Glomerular endothelial cell (primary cell): ENCODE measurements at places on chromosomes 7 and 10. TPM values are rescaled to one million over a fixed set of nuclear protein-coding genes. Genes with fewer than 3 reads are reported as not detected.

Gene PRSS37
- not detected in 2 replicates for total RNA-seq

Gene NKX1-2
- total RNA-seq = not detected in 2 replicates

Gene RPEL1
- total RNA-seq = 0.10 TPM in 1 of 2 replicates, not detected in the other

Gene LRRD1
- 0.12 and 0.24 TPM in 2 replicates for total RNA-seq

Gene NEUROG3
- not detected in 2 replicates for total RNA-seq

Gene GIMAP7
- total RNA-seq = 13.5 and 34.5 TPM in 2 replicates

Gene SLC16A12
- total RNA-seq = 0.58 and 1.6 TPM in 2 replicates

Gene STEAP1B
- total RNA-seq = 10.5 and 16.4 TPM in 2 replicates

GRCh38 chr7:102258749-102259107 is 27.9 kb upstream of the SH2B2 start:
- no peak for DNase-seq

- DNase-seq = no peak
Measured at GRCh38 chr7:47648275-47648925, 66.5 kb upstream of the TNS3 start.

DNA sequence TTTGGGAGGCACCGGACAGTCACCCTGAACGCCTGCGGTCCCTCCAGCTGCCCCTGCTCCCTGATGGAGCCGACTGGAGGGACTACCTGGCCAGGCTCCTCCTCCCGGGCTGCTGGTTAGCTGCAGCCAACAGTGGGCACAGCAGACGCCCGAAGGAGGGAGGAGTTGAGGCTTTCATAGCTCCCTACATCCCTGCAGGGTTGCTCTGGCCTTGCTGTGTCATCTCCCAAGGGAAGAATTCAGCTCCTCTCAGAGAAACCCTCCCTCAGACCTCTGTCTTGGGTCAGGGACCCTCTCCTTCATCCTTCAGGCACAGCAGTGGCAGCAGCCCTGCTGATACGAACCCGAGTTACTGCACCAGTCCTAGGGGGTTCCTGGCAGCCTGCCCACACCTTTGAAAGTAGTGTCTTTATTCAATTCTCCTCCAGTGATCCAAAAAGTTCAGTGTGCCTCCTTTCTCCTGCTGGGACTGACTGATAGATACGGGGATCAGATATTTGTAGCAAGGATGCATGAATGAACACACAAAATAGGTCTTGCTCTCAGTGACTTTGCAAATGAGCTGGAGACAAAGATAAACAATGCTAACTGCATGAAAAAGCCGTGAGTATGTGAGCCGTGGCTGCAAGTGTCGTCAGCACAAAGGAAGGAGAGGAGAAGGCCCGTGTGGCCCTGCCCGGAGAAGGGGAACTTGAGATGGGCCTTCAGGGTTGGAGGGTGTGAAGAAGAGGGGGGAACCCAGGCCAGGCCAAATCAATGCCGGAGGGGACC is 136.6 kb downstream of the PRKAG2 start:
- no peak for DNase-seq

DNA sequence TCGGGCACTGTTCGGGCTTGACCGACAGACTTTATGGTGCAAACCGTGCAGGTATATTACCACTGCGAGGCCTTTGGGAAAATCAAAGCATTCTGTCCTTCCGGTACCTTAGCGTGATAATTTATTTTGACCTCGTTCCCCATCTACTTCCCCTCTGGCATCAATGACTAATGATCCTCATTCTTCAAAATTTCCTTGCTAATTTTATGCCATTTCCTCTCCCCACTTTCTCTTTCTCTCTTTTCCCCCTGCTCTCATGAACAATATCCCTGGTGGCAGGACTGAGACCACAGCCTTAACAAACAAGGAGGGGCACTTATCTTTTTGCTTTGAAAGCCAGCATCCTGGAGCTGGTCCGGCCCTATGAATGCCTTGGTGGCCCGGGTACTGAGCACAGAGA is 210.6 kb downstream of the TCF7L2 start:
- no peak for DNase-seq

DNA sequence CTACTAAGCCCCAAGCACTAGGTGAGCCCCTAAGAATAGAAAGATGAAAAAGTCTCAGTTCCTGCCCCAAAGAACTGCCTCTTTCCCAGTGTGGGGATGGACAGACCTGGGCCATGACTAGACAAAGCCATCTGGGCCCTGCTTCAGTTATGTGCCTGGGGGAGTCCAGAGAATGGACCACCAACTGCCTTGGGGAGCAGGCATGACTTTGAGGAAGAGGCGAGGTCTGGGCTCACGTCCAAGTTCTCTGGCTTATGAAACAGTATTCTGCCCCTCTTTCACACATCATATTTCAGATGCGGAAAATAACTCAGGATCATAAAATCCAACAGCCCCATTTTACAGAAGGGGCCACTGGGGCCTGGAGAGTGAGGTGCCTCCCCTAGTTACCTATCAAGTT is 80.3 kb downstream of the PLXNA4 start:
- no peak for DNase-seq

DNA sequence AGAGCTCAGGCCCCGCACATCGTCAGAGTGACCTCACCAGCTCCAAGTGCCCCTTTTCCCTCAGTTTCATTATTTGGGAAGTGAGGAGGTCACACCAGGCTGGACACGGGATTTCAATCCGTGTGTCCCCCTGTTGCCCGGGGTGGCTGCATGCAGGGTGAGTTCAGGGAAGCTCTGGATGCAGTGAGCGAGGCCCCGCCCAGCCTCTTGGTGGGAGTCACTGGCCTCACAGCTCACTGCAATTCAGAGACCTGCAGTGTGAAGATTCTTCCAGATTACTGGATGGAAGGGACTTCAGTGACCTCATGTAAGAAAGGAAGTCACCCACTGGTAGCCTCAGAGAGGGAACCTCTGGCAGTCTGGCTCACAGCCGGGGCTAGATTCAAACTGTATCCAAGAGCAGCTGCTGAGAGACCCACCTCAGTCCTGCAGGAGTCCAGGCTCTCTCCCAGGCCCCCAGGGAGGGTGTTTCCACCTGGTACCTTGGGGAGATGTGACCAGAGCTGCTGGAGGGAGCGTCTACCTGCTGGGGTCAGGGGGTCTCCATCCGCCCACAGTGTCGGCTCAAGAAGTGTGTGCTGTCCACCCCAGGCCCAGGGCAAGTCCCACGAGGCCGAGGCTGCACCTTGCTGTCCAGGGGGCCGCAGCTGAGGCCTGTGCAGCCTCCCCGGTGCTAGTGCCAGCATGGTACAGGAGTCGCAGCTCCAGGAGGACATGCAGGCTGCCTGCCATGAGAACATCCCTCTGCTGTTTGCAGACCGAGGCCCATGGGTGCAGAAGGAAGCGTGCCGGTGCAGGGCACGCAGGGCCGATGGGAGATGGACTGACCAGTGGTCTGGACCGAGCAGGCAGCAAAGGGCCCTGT is 54.4 kb downstream of the MGMT start:
- no peak for DNase-seq

- DNase-seq = no peak
Measured at GRCh38 chr7:23276947-23277346, 22.2 kb upstream of the MALSU1 start.

DNA sequence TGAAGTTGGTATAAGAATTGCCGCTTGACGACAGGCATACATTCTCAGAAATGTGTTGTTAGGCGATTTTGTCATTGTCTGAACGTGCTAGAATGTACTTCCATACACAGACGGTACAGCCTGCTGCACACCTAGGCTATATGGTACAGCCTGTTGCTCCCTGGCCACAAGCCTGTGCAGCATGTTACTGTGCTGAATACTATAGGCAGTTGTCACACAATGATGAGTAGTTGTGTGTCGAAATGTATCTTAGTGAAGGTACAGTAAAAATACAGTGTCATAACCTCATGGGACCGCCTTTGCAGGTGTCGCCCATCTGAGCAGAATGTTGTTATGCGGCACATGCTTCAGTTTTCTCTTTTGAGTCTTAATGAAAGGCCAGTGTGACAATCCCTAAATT is 66.5 kb downstream of the SHH start:
- DNase-seq = no peak

DNA sequence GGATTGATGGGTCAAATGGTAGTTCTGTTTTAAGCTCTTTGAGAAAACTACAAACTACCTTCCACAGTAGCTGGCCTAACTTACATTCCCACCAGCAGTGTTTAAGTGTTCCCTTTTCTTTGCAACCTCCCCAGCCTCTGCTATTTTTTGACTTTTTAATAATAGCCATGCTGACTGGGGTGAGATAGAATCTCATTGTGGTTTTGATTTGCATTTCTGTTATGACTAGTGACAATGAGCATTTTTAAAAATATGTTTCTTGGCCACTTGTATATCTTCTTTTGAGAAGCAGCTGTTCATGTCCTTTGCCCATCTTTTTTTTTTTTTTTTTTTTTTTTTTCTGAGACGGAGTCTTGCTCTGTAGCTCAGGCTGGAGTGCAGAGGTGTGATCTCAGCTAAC is 155.2 kb upstream of the BMPER start:
- no peak for DNase-seq

DNA sequence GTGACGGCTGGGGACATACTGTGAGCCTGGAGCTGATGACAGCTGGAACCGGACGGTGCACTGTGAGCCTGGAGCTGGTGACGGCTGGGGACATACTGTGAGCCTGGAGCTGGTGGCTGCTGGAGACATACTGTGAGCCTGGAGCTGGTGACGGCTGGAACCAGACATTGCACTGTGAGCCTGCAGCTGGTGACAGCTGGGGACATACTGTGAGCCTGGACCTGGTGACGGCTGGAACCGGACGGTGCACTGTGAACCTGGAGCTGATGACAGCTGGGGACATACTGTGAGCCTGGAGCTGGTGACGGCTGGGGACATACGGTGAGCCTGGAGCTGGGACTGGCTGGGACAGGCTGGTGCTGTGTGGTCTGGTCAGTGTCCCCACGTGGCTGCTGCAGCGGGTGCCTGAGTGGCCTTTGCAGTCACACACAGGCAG is 47.9 kb downstream of the PTPRN2 start:
- DNase-seq = no peak

GRCh38 chr7:80781146-80781545 is 137.7 kb downstream of the SEMA3C start:
- DNase-seq = no peak

DNA sequence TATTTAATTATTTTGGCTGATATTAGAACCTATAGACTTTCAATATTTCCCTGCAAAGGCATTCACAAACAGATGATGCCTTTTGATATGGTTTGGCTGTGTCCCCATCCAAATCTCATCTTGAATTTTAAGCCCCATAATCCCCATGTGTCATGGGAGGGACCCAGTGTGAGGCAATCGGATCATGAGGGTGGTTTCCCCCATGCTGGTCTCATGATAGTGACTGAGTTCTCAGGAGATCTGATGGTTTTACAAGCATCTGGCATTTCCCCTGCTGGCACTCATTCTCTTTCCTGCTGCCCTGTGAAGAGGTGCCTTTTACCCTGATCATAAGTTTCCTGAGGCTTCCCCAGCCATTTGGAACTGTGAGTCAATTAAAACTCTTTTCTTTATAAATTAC is 9.3 kb upstream of the PNLIPRP3 start:
- no peak for DNase-seq

DNA sequence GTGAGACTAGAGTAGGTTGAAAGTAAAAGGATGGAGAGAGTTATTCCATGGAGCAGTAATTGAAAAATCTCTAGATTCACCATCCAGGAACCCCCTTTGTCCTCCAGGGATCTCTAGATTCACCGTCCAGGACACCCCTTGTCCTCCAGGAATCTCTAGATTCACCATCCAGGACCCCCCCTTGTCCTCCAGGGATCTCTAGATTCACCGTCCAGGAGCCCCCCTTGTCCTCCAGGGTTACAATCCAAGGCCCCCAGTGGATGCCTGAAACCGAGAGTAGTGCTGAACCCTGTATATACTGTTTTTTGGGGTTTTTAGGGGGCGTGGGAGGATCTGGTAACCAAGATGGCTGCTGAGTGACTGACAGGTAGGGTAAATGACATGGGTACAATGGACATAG is 38.3 kb upstream of the PPP2R2D start:
- no peak for DNase-seq

DNA sequence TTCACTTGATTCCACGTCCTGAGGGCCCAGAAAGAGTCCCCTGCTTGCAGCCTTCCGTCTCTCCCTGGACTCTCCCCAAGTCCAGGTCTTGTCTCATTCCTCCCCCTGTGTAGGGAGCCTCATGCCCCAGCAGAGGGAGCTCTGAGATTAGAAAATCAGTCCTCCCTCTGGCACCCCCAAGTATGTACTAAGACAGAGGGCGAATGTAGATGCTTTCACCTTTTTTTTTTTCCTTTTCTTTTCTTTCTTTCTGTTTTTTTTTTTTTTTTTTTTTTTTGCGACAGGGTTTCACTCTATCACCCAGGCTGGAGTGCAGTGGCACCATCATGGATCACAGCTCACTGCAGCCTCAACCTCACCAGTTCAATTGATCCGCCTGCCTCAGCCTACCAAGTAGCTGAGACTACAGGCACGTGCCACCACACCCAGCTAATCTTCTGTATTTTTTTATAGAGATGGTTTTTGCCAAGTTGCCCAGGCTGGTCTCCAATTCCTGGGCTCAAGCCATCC is 10.3 kb downstream of the SFXN3 start:
- no peak for DNase-seq

DNA sequence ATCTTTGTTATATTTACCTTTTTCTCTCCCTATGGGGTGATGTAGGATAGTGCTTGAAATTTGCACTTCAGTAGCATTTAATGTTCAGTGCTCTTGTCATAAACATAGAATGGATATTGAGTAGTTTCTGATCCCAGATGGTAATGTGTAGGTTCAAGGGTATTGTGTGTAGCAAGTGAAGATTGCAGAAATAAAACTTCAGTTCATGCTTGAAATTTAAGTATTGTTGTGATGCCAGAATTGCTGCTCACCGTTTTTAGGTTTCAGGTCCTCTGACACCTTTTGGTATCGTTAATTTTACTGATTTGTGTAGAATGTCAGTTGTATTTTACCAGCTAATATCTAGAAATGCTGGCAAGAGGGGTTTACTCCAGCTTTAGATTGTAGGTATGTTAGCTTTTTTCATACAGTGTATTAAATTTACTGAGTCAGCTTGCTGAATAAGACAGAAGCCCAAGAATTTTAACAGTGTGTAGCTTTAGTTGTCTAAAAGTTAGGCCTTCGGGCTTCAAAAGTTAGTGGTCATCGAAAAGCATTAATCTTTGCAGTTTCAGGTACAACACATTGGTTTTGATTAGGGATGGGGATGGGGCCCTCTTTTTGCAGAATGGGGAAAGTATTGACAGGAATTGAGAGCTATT is 1.9 kb downstream of the PTEN start:
- no peak for DNase-seq

- DNase-seq = no peak
Measured at GRCh38 chr10:80691441-80691840, 153.7 kb downstream of the SH2D4B start.

GRCh38 chr7:73312831-73313520 is 4.3 kb upstream of the NSUN5 start:
- no peak for DNase-seq

DNA sequence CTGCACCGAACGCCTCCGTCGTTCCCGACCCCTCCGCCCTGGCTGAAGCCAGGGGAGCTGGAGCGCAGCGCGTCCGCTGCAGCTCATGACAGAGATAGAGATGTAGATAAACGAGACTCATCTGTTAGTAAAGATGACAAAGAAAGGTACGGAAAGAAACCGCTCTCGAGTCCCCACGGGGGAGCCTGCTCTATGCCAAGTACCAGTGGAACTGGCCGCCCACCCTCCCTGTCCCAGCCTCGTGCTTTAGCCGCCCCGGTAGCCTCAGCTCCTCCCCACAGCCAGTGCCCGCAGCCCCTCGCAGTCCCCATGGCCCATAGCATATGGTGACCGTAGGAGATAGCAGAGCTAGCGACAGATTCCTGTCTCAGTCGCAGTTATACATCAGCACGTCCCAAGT is 344.7 kb upstream of the GALNT17 start:
- DNase-seq = no peak

- DNase-seq = no peak
Measured at GRCh38 chr10:113362645-113363091, 190.2 kb upstream of the HABP2 start.
